ENCODE measurements at places on chromosomes 13 and 19. TPM values are rescaled to one million over a fixed set of nuclear protein-coding genes. Genes with fewer than 3 reads are reported as not detected.

GRCh38 chr13:110885966-110886869, 28.7 kb downstream of the ANKRD10 start:
- no peak for DNase-seq

DNA sequence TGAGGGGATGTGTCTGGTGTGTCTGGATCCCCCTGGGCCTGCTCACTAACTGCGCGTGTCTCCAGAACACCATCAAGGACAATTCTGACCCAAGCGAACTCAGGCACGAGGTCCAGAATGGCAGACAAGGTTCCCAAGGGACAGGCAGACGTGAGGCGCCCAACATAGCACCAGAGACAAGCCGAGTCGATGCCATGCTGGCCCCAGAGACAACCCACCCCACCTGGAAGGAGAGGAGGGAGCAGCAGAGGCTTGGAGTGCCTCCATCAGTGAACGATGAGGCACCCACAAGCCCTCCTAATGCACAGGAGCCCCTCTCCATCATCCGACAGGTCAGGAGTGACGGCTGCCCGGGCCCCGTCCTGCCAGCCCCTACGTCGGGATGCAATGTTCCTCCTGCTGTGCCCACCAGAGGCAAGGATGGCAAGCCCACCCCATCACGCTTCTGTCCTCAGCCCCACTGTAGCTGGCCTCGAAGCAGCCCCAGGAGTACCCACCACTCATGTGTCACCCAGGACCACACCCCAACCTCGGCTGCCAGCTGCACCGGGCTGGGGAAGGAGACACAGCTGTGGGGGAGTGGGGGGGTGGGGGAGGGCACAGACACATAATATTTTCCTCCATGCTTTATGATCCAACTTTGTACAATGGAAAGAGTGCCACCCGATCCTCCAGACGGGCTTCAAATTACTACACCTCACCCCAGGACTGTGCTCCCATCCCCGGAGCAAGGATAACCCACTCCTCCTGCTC, 11.8 kb downstream of the AP3D1 start:
- no peak for DNase-seq

GRCh38 chr13:92589955-92590354, 636.7 kb upstream of the GPC6 start:
- no peak for DNase-seq

GRCh38 chr13:31240921-31241320, 41.1 kb downstream of the B3GLCT start:
- DNase-seq = no peak

GRCh38 chr13:38419312-38419873, 69.7 kb downstream of the UFM1 start:
- DNase-seq = no peak

DNA sequence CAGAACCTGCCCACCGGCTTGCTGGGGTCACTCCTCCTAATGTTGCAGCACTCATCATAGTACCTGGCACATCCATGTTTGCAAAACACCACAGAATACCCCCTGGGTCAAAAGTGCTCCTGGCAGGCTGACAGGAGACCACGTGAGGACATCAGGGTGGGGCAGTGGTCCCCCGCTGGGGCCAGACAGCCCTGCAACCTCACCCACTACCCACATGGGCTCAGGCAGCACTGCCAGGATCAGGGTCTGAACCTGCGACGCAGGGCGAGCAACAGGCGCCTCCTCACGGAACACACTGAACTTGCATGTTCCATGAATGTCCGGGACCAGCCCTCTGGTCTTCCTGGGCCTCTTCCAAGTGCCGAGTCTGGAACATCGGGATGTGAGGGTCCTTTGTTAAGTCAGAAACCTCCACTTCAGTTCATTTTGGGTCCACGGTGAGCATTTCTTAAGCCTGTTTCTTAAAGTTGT, 1.4 kb upstream of the SLC7A9 start:
- DNase-seq = no peak

DNA sequence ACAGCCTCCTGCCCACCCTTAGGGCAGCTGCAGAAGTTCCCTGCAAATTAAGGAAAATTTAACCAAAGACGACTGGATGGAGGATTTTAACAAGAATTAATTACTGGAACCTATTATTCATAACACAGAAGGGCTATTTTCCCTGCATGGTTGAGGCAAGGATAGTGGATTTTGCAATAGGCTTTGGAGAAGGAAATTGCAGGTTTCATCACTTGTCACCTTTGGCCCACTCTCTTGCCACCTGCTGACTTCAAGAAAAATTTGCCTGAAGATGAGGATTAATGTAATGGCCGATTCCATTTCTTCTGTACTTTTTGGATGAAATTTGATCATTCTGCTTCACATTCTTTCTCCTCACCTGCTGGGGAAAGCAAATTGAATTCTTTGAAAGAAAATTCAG, 261.7 kb downstream of the FGF9 start:
- DNase-seq = no peak

DNA sequence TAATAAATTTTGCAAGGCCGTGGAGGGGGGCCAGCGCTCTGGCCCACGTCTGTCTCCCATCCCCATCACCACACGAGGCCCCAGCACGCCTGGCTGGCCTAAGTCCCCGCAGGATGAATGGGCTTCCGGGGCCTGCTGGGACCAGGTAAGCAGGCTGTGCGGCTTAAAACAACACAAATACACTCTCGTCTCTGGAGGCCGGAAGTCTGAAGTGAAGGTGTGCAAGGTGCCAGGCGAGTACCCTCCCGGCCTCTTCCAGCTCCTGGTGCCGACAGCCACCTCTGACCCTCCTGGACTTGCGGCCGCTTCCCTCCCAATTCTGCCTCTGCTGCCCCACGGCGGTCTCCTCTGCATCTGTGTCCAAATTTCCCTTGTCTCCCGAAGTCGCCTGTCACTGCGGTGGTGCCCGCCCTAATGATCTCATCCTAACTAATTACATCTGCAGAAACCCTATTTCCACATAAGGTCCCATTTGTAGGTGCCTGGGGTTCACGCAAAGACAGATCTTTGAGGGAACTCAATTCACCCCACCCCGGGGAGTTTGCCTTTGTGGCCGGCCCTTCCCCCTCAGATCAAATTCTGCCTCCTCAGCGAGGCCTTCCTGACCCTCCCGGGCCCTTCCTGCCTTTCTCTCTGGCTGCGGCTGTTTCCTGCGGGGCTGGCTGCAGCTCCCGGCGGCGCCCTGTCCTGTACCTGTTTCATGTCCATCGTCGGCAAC, 8.1 kb upstream of the PTBP1 start:
- DNase-seq = no peak

- DNase-seq = no peak
Measured at GRCh38 chr19:5607318-5608275, 15.0 kb downstream of the SAFB2 start.

DNA sequence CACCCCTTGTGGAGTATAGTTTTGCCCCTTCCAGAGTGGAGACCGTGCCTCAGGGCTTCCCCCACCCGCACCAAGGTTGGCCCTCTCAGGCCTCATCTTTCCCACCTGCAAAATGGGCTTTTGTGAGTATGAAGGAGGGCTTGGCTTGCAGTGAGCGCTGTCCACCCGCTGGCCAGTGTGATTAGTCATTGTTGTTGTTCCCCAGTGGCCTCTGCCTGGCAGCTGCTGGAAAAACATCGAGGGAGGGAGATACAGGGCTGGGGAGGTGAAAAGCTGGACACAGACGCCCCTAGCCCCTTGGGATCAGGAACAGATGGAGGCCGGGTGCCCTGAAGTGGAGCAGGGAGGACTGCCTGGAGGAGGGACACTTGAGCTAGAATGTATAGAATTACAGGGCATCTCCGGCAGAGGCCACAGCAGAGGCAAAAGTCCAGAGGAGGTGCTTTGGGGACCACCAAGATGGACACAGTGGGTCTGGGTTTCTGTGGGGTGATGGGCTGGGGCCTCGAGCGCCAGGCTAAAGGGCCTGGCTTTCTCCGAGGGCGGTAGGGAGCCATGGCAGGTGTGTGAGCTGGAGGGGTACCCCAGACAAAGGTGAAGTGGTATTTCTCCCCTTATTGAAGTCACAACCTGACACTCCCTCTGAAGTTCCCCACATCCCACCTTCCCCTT, 3.9 kb upstream of the IL12RB1 start:
- peak; percentile 28 for DNase-seq

DNA sequence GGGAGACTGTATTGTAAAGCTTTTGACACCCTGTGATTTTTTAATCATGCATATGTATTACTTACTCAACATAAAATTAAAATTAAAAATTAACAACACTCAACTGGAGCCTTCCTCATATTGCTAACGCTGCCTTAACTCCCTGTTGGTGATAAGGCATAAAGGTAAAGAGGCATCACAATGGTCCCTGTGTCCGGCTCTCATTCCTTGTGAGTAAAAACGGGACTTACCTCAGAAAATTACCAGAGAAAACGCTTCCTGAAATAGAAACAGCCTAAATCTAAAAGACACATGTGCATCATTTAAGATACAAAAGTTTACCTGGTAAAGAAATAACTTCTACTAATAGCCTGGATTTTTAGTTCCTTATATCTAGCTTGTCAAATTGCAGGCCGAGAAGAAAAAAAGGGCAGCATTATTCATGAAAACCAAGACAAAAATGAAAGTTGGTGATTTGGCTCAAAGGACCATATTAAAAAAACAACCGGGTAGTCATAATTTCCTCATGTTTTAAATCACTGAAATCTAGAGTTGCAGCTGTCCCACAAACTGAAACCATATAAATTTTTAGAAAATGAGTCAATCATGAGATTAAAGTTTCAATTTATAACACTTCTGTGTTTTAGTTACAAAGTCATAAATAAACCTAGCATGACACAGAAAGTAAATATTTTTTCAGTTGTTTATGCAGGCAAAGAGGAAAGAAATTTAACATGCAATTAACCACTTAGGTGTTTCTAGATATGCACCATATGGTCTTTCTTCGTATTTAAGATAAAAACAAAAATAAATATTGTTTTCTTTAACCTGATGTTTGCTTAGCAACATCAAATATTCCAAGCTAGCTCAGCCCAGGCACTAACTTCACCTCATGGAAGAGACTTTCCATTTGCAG, 94.7 kb downstream of the MIPEP start:
- DNase-seq = peak; percentile 85

- DNase-seq = no peak
Measured at GRCh38 chr13:31614704-31615103, 124.6 kb upstream of the RXFP2 start.

DNA sequence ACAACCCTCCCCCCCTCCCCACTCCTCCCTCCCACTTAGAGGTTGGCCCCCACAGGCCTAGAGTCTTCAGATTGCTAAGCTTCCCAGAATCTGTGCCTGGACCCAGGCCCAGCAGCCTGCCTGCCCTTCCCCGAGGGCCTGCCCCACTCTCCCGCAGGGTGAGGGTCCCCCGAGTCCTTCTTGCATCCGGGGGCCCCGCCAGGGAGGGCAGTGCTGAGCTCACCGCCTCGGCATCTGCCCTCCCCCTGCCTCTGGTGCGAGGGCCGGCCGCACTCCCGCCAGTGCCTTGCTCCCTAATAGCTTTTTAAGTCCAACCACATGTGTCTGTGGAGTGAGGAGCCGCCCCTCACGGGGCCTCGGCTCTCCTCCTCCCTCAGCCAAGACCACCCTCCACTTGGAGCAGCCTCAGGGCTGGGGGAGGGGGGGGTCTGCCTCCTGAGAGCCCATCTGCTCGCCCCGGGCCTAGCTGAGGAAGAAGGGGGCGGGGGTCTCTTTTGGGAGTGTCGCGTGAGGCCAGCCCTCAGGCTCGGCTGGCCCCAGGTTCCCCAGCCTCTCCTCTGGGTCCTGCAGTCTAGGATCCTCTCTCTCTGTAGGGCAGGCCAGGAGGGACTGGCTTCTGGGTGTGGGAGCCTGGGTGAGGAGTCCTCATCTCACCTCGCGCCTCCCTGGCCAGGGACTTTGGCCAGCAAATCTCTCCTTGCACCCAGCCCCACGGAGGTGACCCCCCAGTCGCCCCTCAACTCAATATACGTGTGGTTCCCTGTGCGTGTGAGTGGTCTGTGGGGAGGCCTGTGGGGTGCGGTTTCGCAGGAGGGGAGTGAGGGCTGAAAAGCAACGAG, 47.2 kb downstream of the LYL1 start:
- peak; percentile 89 for DNase-seq

The KXD1 gene
- total RNA-seq = 66.7 TPM

The SPRED3 gene
- 0.90 TPM for total RNA-seq

The PCDH17 gene
- not detected for total RNA-seq

The ZNF285 gene
- total RNA-seq = 5.0 TPM

The MZF1 gene
- 3.6 TPM for total RNA-seq

The ZNF429 gene
- total RNA-seq = 5.3 TPM

The ANO8 gene
- 1.7 TPM for total RNA-seq

The PRRG2 gene
- 0.54 TPM for total RNA-seq

Measured in IMR-90 (cell line).